ENCODE measurements at places on chromosomes 12 and 14.

- DNase-seq = no peak
Measured at GRCh38 chr14:100780246-100780645, 45.7 kb upstream of the MEG3 start.

GRCh38 chr12:22046968-22047390, 961 bp downstream of the CMAS start:
- DNase-seq = no peak

GRCh38 chr12:115709540-115710011, 567.9 kb downstream of the MED13L start:
- DNase-seq = no peak

- no peak for DNase-seq
Measured at GRCh38 chr12:47900131-47901062, 4.4 kb downstream of the VDR start.

Measured in T-helper 9 cell (primary cell).